ENCODE measurements at places on chromosomes 3 and 15.
A peak's percentile ranks its signal among the peaks of the same experiment; 100 is the strongest.

DNA sequence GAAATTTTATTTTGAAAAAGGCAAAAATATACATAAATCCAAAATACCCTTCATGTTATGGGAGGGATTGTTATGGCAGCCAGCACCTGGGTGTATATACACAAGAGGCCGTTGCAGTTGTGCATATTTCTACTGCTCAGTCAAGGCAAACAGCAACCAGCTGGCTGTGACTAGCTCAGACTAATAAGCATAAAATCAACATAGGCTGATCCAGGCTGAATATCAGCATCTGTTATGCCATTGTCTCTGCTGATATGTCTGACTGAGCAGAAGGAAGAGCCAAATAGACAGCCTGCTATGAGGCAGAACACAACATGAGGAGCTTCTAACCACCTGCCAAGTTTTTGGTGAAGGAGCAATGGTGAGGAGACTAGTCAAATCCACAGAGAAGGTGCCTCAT is 457.5 kb upstream of the ALCAM start:
- no peak for DNase-seq

- DNase-seq, result no peak
Measured at GRCh38 chr3:146569314-146569713, 24.9 kb upstream of the PLSCR1 start.

DNA sequence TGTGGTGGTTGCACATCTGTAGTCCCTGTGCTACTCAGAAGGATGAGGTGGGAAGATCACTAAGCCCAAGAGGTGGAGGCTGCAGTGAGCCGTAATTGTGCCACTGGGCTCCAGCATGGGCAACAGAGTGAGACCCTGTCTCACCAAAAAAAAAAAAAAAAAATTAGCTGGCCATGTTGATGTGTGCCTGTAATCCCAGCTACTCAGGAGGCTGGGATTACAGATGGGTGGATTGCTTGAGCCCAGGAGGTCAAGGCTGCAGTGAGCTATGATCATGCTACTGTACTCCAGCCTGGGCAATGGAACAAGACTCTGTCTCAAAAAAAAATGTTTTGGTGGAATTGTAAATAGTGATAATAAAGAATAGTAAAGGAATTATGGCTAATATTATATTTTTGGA is 9.9 kb downstream of the ATRIP start:
- no peak for DNase-seq

GRCh38 chr3:151133175-151133574 is 47.7 kb downstream of the MED12L start:
- no peak for DNase-seq

- DNase-seq, result no peak
Measured at GRCh38 chr3:142354076-142354475, 93.8 kb downstream of the XRN1 start.

DNA sequence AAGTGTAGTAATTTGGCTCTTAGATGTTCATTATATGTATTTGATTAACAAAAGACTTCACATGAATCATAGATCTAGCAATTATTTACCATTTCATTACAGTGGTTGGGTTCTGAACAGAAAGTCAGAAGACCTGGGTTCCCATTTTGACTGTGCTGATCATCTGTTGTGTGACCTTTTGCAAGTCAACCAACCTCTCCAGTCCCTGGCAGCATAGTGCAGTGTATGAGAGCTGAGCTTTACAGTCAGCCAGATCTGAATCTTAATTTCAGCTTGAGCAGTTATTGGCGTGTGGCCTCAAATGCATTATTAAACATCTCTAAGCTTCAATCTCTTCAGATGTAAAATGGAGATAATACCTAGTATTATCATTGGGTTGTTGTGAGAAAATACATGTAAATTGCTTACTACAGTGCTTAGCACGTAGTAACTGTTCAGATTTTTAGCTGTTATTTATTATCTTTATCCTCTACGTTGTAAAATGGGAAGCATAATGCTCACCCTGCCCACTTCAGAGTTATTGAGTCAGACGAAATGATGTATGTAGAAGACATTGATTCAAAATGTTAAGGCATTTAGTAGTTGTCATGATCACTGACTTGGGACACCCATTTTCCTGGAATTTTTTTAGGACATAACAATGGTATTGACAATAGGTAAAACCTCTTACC is 104.0 kb downstream of the KLHL25 start:
- no peak for DNase-seq

GRCh38 chr3:172112734-172113120 is 73.3 kb downstream of the FNDC3B start:
- DNase-seq, result no peak

GRCh38 chr3:38627956-38628355 is 21.5 kb downstream of the SCN5A start:
- DNase-seq, result no peak

- DNase-seq, result no peak
Measured at GRCh38 chr3:128973988-128974564, 19.8 kb downstream of the CFAP92 start.

GRCh38 chr3:105495021-105495420 is 128.3 kb downstream of the ALCAM start:
- no peak for DNase-seq

GRCh38 chr15:80159811-80160569 is 7.2 kb downstream of the FAH start:
- DNase-seq, result no peak

- DNase-seq, result no peak
Measured at GRCh38 chr3:131602011-131602779, 99.4 kb upstream of the MRPL3 start.

DNA sequence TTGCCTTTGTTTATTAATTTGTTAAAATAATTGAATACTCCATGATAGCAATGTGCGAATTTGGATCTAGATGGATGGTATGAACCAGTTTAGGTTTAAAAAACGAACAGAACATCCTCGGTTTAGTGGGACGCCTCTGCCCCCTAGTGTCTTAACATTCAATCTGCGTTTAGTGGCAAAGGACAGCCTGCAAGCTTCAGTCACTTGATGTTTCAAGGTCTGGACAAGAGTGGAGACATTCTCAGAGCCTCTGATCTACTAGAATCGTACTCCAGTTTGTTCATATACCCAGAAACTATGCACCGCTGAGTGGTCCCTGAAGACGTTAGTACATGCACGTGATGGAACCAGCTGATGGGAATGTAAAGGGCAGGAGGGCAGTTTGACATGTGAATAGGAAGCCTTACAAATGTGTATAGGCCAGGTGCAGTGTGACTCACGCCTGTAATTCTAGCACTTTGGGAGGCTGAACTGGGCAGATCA is 17.8 kb upstream of the ATP13A4 start:
- peak; percentile 20 for DNase-seq

DNA sequence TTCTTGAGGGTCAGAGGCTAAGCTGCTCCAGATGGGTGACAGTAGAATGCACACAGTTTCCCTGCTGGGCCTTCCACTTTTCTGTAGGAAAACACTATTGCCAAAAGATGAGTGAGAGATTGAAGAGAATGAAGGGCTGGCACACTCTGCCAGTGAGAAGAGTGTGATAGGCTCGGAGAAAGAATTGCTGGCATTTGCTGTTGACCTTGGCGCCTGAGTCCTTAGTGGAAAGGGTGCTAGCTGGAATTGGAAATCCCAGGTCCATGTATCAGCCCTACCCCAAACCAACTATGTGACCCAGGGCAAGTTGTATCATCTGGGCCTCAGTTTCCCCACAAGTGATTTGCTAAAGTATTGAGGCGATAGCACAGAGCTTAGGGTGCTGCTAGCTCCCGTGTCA is 60.1 kb upstream of the DCLK3 start:
- no peak for DNase-seq

Measured in activated CD4-positive, alpha-beta T cell treated with anti-CD3 and anti-CD28 coated beads, Interleukin-2, amount 50 U/mL, for 4 hours (primary cell).